ENCODE measurements at places on chromosomes 2 and 18. TPM values are rescaled to one million over a fixed set of nuclear protein-coding genes. Genes with fewer than 3 reads are reported as not detected.

DNA sequence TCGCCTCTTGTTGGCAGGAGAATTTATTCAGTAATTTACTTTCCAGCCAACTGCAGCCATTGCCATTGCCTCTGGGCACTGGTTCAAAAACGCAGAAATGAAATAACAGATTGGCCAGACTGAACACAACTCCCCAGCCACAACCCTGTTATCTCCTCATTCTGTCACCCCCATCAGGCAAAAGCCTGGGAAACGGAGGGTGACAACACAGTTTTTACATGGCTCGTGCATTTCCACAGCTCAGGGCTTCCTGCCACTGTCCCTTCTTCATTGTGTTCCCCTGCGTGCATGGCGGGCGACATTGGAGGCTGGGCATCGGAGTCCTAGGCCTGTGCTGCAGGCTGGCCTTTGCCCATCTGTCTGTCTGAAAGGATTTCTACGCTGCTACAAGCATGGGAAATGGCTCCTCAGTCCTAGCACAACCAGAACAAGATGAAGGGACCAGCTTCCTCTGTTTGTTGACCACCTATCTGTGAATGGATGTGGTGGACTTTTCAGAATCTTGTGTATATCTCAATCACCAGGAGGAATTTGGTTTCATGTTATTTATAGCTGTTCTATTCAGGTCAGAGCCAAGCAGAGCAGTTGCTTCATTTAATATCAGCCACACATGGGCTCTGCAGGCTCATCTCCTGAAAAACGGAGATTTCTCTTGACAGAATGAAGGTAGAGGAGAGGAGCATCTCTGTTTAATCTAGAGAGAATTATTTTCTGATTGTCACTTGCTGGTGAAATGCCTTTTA, 107.0 kb downstream of the MGAT5 start:
- no peak for DNase-seq

GRCh38 chr2:96146153-96146880, 1.1 kb upstream of the DUSP2 start:
- no peak for DNase-seq

DNA sequence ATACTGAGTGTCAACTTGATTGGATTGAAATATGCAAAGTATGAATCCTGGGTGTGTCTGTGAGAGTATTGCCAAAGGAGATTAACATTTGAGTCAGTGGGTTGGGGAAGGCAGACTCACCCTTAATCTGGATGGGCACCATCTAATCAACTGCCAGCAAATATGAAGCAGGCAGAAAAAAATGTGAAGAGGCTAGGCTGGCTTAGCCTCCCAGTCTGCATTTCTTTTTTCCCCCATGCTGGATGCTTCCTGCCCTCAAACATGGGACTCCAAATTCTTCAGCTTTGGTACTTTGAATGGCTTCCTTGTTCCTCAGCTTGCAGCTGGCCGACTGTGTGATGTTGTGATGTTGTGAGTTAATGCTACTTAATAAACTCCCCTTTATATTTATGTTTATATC, 577.4 kb downstream of the CPS1 start:
- DNase-seq: no peak

- no peak for DNase-seq
Observed at GRCh38 chr2:189830510-189830909, 46.3 kb downstream of the PMS1 start.

DNA sequence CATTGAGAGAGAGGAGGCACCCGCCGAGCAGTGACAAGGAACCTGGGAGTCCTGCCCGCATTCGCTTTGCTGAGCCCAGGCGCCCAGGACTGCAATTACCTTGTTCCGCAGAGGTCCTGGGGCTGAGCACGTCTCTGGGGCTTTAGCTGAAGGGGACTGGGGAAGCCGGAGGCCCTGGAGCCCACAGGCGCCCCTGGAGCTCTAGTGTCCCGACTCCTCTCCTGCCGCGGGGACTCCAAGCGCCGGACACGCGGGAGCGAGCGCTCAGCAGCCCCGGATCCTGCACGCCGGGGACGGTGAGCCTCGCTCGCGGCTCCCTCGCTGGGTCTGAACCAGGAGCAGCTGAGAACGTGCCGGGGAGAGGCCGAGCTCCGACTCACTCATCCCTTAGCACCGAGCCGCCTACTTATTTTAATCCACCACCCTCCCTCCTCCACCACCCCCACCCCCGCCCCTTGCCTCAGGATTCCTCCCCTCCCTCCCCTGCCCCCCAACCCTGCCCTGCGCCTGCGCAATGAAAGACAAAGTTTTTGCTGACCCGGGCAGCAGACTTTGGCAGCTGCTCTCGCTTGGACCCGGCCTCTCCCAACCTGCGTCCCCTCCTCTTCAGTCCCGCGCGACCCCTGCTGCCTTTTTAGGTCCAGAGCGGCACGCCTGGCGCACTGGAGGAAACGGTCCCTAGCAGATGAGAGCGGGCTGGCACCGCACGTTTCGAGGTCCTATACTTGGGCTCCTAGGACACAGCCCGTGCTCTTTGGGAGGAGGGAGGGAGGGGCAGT, at the start of gene OSR1:
TSS of gene OSR1 (minus strand) at position 382 of the 779 bp plus-strand sequence. CDS start 4,818 bp downstream, outside the sequence.
- DNase-seq: peak; percentile 88

GRCh38 chr2:224196810-224197209, 157.7 kb upstream of the SERPINE2 start:
- peak; percentile 5 for DNase-seq

GRCh38 chr18:13328213-13328612, 109.7 kb downstream of the LDLRAD4 start:
- no peak for DNase-seq

- no peak for DNase-seq
Observed at GRCh38 chr18:77870199-77870598, 620.6 kb downstream of the GALR1 start.

GRCh38 chr2:172282944-172283343, 144.4 kb upstream of the ITGA6 start:
- DNase-seq: peak; percentile 97

- no peak for DNase-seq
Observed at GRCh38 chr2:181753686-181754085, 73.4 kb upstream of the NEUROD1 start.

DNA sequence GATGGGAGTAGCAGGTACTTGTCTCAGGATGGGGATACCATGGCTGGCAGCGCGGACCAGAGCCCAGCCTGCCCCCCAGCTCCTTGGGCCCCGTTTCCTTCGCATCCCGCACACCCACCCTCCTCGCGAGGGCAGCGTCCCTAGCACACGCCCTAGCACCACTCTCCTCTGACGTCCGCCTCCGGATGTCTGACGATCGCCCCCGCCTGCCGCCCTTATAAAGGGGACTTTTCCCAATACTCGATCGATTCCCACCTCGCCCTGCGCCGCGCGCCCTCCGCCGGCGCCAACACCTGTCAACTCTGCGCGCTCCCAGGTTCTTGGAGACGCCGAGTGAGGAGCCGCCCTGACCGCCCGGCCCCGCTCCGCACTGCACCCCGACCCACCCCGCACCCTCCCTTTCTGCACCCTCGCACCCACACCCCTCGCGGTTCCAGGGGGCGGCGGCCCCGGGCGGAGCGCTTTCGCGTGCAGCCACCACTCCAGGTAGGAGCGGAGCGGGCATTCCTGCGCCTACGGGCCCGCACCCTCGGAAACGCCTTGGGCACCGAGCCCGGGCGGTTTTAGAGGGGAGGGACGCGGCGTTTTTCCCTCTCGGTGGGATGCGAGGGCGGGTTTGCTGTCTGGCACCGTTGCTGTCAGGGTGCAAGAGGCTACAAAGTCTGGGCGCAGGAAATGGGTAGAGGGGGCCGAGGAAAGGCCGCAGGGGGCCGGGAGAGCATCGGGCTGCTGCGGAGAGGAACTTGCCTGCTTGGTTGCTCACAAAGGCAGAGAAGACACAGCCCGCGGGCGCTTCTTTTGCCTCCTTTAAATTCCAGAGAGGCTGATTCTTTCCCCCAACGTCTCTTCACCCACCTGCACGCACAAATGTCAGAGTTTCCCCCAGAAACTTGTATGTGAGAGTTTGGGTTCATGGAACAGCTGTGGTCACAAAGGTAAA, at the start of gene SLC5A7:
TSS of gene SLC5A7 (plus strand) at position 247 of the 940 bp plus-strand sequence. CDS start 1,632 bp downstream, outside the sequence.
- no peak for DNase-seq

GRCh38 chr2:125042727-125043126, 1017.6 kb downstream of the CNTNAP5 start:
- no peak for DNase-seq

DNA sequence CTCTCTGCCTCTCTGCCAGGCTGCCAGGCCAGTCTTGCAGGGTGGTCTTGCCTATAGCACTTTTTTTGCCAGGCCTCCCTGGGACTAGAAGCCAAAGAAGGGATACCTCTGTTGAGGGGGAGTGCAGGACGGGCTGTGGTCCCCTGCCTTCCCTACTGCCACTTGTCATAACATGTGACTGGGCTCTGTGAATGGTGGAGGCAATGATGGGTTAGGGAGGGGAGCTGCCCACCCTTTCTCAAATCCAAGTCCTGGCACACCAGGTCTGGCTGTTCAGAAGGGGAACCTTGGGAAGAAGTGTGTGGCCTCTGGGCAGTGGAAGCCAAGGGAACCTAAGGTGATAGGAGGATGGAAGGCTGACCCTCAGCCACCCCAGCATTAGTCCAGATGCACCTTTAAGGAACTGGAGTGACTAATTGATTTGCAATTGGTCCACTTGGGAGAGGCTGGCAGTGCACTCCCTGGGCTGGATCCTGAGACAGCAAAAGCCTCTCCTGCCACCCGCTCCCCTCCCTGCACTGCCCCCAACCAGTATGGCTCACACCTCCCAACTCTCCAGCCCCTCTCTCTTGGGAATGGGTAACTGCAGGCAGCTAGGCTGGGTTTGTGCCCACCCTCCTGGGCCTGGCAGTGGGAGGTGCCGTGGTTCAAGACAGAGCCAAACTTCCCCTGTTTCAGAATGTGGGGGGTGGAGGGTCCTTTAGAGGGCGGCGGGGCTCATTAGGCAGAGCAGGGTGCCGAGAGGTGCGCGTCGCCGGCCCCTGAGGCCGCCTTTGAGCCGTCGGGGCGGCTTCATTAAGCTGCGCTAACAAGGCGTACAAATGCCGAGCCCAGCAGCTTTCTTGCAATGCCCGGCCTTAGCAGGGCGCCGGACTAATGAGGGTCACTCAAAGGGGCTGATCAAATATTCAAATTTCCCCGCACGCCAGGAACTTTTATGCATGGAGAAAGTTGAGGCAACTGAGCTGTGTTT, 4.5 kb upstream of the SIX3 start:
- DNase-seq: no peak

GRCh38 chr2:85396531-85397470, 13.4 kb downstream of the CAPG start:
- DNase-seq: no peak

- DNase-seq: peak; percentile 94
Observed at GRCh38 chr2:117980783-117981676, 32.8 kb downstream of the CCDC93 start.

GRCh38 chr2:99399063-99399462, 61.9 kb downstream of the EIF5B start:
- DNase-seq: no peak

SERPINB2 gene
- 6.1 TPM for total RNA-seq

QPCT gene
- total RNA-seq: 37.4 TPM

CTAGE1 gene
- total RNA-seq: 0.11 TPM

SOX11 gene
- total RNA-seq: under 0.01 TPM

Data from GM23248 (cell line).